ENCODE measurements at places on chromosomes 1 and 21.
A peak's percentile ranks its signal among the peaks of the same experiment; 100 is the strongest.

- no peak for DNase-seq
Measured at GRCh38 chr21:38234395-38235142, 22.2 kb upstream of the KCNJ15 start.

DNA sequence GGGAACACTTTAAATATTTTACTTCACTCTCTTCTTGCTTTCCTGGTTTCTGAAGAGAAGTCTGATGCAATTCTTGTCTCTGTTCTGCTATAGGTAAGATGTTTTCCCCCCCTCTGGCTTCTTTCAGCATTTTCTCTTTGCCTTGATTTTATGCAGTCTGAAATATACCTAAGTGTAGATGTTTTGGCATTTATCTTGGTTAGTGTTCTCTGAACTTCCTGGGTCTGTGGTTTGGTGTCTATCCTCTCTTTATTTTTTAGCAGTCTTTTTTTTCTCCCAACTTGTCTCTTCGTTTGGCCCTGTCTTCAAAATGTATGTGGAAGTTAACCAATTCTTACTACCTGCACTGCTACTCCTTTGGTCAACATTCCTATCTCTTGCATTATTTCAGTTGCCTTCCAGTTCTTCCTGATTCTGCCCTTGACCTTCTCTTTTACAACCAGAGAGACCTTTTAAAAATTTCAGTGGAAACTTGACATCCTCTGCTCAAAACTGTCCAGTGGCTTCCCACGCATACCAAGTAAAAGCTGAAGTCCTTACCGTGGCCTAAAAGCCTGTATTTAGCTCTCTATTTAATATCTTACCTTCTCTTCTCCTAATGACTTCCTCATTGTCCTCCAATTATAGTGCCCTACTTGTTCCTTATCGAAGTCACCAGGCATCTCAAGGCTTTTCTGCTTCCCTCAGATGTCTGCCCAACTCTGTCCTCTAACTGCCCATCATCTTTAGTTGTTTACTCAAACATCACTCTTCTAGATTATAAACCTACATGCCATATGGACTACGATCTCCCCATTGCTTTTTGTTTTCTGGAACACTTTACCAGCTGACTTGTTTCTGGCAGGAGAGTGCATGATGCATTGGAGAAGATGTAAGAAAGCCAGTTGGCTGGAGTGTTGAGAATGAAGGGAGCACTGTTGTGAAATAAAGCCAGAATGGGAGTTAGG lies 40.9 kb downstream of the RAP1A start:
- no peak for DNase-seq

DNA sequence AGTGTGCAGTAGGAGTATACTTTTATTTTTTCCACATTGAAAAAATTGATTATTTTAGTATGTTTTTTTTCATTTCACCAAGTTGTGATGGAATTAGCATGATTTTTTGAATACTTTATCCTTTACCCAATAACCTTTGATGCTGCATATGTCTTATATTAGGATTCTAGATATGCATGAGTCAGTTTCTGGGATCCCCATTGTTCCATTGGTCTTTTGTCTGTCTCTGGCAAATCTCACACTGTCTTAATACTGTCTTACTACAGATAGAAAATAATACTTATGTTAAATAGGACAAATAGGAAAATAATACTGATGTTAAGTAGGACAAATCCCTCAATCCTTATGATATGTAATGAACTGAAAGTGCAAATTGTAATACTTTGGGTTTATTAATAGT lies 54.3 kb upstream of the ASB17 start:
- DNase-seq = no peak

DNA sequence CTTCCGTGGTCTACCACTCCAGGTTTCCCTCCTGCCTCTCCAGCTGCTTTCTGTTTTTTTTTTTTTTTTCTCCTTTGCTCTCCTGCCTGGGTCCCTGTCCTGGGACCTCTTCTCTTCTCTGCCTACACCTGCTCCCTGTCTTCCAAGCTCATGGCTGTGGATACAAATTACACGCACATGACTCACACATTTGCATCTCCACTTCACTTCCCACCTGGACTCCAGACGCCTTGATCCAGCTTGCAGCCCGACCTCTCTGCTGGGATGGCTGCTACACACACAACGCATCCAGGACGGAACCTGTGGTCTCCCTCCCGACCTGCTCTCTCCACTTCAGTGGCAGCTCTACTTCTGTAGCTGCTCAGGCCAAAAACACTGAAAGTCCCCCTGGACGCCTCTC lies 44.4 kb upstream of the B3GALT5 start:
- DNase-seq = no peak

DNA sequence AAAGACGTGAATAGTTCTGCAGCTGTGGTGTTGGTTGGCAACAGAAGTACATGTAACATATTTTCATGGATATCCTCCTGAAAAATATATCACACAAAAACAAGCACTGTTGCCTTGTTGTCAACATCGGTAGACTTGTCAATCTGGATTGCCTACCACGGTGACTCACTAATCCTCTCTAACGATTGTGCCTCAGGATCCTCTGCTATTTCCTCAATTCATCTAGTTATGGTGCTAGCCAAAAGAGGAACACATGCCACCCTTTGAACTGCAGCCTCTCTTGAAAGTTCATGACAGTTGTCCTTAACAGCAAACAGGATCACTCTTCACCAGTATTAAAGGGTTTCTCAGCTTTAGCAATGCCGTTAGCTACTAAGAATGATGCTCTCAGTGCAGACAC lies 25.7 kb downstream of the RASAL2 start:
- no peak for DNase-seq

DNA sequence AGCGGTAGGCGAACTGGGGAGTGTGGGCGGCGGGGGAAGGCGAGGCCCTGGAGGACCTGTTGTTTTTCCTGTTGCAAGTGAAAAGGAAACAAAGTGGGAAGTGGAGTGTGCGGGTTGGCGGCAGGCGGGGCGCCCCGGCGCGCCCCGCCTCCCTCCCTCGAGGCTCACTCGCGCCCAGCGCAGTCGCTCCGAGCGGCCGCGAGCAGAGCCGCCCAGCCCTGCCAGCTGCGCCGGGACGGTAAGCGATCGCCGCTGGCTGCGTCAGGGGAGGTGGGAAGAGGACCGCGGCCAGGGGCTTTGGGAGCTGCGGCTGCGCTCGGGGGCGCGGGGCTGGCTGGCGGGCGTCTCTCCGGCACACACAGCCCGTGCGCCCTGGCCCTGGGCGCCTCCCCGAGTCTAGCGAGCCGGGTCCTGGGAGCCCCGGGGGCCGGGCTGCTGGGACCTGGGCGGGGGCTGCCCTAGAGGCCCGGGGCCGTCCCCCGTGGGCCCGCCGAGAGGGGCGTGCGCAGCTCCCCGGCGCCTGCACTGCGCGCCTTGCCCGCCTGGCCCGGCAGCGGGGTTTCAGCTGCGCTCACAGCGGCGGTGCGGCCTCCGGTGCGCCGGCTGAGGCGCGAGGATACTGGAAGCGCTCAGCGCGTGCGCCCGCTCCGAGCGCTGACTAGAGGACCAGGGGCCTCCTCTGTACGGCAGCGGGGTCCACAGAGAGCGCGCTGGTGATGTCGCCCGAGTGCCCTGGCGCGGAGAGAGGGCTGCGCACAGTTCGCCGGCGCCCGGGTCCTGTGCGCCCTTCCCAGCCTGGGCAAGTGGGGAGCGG lies at the start of gene PIK3CD:
Gene PIK3CD, plus strand, starts transcription at position 167 of the 814 bp plus-strand sequence. CDS start 58,725 bp downstream, outside the sequence.
- peak; percentile 53 for DNase-seq

- DNase-seq = no peak
Measured at GRCh38 chr1:185686821-185687778, 47.1 kb upstream of the HMCN1 start.

DNA sequence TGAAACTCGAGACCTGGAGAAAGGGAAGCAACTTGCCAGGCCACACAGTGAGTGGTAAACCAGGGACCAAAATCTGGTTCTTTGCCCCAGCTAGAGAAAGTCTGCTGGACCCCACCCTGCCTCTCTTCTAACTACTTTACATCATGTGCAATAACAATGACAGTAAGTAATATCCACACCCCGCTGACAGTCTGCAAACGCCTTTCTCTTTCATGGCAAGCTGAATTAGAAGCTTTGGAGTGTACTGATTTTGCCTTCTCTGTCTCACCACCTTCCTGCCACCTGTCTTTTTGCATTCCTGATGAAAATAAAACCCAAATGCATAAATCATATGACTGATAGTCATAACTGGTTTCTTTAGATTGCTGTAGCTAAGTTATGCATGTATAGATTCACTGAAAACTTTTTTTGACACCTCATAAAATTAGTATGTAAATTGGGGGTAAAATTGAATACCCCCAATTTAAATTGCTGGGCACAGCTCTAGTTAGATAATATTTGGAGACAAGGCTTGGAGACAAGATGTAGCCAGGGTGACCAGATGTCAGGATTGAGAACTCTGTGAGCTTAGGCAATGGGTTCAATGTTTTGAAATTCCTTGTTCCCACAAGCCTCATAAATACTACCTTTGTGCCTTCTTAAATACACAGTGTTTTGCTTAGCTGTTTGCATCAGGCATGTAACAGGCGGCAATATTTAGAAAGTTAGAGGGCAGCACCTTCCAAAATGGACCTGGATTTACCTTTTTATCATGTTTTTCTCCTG lies 73.5 kb downstream of the ST6GALNAC5 start:
- DNase-seq = no peak

DNA sequence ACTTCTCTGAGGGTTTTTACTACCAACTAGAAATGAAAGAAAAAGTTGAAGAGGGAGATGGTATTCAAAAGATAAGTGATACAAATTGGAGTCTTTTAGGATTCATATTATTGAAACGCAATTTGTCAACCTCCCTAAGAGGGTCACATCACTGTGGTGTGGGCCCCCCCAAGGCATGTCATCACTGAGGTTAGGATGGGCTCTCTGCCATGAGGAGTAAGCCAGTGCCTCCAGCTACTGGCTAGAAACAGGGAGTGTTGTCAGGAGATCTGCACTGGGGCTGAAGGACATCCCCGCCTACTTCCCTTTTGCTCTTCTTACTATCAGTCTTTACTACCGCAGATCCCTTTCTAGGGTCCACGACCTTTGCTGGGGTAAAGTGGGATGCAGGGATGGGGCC lies 25.9 kb downstream of the ITSN1 start:
- DNase-seq = peak; percentile 50

DNA sequence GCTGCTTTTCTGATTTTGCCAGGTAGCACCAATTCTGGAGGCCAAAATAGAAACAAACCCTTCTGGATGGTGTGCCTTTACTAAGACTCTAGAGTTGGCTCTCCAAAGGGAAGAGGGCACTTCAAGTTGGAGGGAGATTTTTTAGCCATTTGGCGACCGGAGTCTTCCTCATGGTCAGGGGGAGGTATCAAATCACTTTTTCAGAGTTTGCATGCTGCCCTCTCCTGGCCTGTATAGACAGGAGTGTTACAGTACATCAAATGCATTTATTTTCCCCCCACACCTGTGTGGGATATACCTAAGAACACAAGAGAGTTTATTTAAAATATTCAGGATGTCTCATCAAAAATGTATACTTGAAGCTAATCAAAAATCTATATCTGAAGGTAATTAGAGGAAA lies 3.2 kb downstream of the GREM2 start:
- no peak for DNase-seq

DNA sequence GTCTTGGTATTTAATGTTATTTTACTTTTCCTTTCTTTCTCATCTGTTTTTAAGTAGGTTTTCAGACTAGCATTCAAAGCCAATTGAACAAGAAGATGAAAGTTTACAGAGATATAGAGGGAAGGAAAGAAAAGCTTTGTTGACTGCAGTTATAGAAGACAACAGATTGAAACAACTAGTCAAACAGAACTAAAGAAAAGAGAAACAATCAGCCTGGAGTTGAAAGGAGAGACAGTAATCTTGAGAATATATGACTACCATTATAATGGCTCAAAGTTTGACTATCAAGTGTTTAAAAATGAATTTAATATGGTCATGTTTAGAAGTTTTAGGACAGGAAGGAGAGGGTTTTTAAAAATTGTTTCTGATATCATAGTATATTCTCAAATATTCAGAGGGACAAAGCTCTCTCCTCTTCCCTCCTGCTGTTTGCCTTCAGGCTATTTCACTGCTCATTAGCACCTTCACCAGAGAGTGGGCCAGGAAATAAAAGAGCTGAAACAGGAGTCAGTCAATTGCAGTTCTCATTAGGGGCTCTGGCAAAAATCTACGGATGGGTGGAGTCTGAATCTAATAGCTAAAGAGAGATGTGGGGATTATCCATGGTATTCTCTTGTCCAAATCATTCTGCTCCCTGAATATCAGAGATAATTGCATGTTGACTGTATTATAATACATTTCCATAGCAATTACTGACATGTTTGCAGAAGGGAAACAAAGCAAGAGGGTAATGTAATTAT lies 577.8 kb downstream of the BRINP3 start:
- DNase-seq = no peak

GRCh38 chr1:75392278-75392677 lies 218.6 kb downstream of the SLC44A5 start:
- DNase-seq = no peak
